ENCODE measurements at places on chromosomes 3 and 15.

- DNase-seq: no peak
Observed at GRCh38 chr3:72427624-72428023, 420.6 kb downstream of the SHQ1 start.

- DNase-seq: no peak
Observed at GRCh38 chr3:138845181-138845601, 10.5 kb upstream of the PIK3CB start.

DNA sequence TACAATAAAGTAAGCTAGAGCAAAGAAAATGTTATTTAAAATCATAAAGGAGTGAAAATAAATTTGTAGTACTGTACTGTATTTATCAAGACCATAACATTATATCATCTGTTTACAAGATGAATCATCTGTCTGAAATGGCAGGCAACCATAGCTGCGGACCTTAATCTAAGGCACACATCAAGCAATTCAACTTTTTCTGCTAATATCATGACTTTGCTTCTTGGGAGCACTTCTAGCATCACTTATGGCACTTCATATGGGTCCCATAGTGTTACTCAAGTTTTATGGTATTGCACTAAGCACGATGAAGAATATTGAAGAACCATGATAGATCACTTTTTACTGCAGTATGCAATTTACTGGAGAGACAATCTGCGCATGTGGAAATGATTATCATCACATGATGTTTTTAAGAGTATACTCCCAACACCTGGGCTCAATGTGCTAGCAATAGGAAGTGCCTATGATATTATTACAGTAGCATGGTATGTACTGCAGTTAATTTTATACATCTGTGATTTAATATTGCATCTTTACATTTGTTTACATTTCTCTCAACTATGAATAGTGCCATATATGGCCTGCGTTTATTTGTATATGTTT is 137.7 kb upstream of the NECTIN3 start:
- DNase-seq: no peak

GRCh38 chr3:4995500-4996053 is 16.3 kb downstream of the BHLHE40 start:
- DNase-seq: no peak

- DNase-seq: no peak
Observed at GRCh38 chr15:98815207-98815606, 166.9 kb downstream of the IGF1R start.

- DNase-seq: no peak
Observed at GRCh38 chr15:90465930-90466567, 63.7 kb upstream of the CRTC3 start.

DNA sequence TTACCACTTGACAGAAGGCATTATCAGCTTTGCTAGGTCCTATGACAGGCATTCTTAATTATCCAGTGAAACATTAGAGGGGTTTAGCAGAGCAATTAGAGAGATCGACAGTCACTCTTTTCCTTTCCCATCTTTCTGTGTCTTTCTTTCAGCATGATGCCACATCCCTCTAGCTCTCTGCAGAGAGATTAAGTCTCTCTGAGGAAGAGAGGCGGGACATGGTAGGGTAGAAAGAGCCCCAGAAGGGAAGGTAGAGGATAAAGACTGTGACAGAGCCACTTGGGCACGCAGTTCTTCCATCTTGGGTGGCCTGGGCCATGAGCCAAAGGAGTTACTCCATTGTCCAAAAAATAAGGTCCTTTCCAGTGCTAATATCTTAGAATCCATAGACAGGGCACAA is 55.8 kb downstream of the HHLA2 start:
- DNase-seq: no peak

- no peak for DNase-seq
Observed at GRCh38 chr15:55564347-55565145, 23.6 kb downstream of the PYGO1 start.

- no peak for DNase-seq
Observed at GRCh38 chr3:111035902-111036301, 35.7 kb upstream of the NECTIN3 start.

GRCh38 chr3:64178419-64178818 is 46.8 kb downstream of the PRICKLE2 start:
- DNase-seq: no peak

DNA sequence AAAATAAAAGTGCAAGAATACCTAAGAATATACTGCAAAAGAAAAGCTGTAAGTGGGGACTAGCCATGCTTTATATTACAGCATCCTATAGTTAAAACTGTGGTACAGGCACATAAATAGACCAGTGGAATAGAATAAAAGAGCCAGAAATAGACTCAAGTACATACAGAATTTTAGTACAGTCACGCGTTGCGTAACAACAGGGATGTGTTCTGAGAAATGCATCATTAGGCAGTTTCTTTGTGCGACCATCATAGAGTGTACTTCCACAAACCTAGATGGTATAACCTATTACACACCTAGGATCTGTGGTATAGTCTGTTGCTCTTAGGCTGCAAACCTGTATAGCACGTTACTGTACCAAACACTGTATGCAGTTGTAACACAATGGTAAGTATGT is 61.8 kb downstream of the PCCB start:
- no peak for DNase-seq

- DNase-seq: no peak
Observed at GRCh38 chr3:195164573-195165264, 106.2 kb downstream of the XXYLT1 start.

- no peak for DNase-seq
Observed at GRCh38 chr3:74033381-74033780, 408.6 kb upstream of the PDZRN3 start.

DNA sequence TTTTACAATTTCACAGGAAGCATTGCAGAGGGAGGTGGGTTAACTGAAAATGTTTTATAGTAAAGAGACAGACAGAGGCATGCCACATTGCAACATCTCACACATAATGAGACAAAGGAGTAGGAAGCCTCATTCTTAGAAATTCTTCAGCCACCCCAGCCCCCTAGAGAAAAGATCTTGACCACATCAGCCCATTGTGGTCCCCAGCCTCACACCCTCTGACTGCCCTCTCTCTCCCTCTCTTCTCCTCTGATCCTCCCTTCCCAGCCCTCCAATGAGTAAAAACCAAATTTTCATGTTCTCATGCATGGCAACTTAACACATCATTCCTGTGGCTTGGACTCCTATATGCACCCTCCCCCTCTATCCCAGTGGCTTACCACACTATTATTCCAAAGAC is 174.1 kb downstream of the UACA start:
- DNase-seq: no peak

GRCh38 chr15:90060797-90061196 is 41.5 kb downstream of the IDH2 start:
- DNase-seq: no peak

DNA sequence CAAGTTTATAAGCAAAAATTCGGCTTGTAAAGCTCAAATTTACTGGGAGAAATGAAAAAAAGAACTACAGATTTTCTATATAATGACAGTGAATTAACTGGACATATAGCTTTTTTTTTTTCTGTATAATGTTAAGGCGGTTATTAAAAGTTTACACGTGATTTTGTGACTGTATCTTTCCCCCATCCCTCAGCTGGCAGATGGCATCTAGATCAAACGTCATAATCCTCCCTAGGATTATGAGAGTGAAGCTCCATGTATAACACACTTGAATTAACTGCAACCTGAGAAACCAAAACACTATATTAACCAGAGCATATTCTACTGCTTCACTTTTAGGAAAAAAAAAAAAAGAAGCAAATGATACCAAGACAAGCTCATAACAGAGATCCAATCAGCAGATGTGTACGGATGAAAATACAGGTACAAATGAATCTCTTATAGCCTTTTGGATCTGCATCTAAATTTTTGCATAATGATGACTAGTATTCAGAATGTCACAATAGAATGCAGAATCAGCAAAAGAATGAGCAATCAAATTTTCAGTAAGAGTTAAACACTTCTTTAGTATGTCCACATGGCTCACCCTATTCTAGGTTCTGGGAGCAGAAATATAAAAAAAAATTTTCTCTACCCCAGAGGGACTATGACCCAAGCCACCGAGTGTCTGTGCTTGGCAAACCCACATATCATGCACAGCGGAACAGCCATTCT is 12.4 kb downstream of the MOBP start:
- no peak for DNase-seq

All from cerebellar nuclear complex (tissue), 1 donor.